Activated CD4-positive, alpha-beta T cell treated with anti-CD3 and anti-CD28 coated beads for 4 hours (primary cell): ENCODE measurements at places on chromosomes 11 and 22.

DNA sequence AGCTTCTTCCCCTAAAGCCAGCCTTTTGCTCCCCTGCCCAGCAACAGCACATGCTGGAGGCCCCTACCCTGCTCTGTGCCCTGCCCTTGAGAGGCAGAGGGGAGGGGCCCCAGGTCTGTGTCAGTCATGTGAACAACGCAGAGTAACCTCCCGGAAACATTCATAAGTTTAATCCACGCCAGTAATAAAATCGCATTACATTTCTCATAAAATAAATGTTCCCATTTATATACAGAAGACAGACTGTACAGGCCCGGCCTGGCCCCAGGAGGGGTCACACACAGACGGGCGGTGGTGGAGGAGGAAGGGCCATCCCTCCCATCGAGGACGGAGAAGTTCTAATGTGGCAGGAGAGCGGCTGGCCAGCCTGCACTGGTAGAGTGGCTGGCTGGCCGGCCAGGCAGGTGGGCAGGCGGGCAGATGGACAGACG, 39.5 kb downstream of the LMO1 start:
- DNase-seq, result no peak

DNA sequence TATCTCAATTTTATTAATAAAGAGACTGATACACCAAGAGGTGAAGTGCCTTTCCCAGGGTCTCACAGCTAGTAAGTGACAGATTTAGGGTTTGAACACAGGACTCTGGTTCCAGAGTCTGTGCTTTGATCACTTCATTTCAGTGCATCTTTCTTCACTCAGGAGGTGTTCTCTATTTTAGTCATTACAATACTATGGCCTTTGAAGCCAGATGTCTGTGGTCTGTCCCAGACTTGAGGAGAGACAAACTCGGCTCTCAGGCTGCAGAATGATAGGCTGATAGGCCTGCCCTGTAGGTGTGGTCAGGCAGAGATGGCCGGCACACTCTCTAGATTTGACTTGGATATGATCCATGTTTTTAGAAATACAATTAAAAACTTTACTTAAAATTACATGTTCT, 478.5 kb upstream of the CCDC90B start:
- no peak for DNase-seq

GRCh38 chr11:74330075-74330858, 18.8 kb upstream of the P4HA3 start:
- no peak for DNase-seq

DNA sequence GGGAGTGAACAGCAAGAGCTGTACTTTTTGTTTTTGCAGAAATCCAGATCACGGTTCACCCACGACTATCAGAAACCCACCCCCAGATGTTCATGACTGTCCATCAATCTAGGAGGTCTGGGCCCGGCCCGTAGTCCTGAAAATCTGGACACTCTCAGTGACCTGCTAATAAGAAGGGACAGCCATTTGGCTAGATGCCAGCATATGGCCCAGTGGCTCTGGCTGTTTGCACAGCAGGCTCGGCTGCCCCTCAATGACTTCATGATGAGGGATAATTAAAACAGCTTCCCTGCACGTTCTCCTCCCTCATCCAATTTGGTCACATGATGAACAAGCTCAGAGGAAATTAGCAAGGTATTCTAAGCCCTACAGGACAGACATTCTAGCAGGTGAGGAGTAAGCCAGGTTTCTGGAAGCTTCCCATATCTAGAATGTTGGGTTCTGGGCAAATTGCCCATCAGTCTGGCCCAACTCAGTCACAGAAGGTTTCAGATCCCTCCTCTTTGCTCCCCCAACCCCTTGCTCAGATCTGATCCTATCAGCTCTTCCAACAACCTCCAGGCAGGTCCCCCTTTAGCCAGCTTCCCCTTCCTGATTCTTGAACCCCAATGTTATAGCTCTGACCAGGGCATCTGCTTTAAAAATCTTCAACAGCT, 397.3 kb downstream of the SHANK2 start:
- no peak for DNase-seq

DNA sequence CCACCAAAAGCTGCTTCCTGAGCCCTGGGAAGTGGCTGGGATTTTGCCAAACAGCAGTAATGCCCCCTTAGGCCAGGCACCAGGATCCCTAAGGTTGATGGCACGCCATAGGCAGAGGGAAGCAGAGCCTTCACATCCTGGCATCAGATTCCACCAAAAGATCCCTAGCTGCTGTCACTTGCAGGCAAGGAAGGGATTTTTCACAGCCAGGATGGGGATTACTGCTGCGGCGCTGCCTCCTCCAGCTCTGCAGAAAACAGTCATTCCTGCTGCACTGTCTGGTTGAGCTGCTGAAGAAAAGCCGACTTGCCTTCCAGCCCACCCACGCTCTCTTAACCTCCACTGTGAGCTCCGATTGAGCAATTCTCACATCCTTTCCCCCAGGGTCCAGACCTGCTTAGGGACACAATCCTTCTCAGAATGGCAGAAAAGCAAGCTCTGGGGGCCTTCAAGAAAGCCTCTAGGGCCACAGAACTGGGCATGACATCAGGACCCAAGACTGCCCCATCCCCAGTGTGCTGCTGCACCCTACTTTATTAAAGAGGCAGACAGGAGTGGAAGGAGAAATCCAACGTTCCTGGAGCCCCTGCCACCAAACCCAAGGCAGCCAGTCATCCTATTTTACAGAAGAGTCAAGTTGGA, 19.9 kb downstream of the SYN3 start:
- DNase-seq, result no peak

DNA sequence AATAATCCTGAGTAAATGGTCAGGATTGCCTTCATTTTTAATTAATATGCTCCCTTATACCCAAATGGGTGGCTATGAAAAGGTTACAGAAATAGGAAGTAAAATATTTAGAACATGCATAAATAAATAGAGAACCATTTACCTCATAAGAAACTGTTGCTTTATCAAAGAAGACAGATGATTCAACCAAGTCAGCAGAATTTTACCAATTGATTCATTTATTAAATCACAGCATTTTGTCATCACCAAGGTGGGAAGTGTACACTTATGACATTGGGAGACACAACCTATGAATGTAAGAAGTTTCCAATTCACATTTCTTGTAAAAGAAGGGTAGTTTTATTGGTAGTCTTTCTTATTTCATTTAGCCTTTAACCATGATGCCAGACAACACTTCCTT, 870.3 kb upstream of the CHORDC1 start:
- no peak for DNase-seq

DNA sequence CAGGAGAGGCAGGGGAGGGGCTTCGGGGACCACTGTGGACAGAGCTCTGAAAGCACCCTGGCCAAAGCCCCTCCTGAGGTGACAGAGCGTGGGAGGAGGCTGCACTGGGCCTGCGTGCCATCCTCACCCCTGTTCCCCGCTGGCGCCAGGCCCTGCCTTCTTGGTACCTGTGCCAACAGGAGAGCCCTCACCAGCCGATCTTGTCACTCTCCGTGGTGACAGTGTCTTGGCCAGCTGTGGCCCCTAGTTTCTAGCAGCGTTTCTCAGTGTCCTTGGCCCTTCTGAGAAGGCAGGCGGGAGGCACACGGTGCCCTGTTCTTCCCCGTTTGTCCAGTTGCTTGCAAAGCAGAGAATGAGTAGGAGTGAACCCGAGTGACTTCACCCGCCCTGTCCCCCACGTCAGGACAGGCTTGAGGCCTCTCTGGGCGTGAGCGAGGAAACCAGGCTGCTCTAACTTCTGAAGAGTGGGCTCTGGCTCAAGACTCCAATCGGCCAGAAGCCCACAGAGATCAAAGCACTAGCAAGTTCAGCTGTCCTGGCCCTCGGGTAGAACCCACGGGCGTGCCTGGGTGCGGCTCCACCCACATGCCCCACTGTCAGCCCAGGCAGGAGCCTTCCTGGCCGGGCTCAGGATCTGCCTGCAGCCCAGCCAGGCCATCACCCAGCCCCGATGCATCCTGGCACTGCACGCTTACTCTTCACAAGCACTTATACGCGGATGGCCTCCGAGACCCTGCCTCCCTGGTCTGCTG, 60.2 kb upstream of the EMID1 start:
- DNase-seq, result no peak

GRCh38 chr22:43789452-43789851, 22.7 kb downstream of the EFCAB6 start:
- DNase-seq, result no peak

DNA sequence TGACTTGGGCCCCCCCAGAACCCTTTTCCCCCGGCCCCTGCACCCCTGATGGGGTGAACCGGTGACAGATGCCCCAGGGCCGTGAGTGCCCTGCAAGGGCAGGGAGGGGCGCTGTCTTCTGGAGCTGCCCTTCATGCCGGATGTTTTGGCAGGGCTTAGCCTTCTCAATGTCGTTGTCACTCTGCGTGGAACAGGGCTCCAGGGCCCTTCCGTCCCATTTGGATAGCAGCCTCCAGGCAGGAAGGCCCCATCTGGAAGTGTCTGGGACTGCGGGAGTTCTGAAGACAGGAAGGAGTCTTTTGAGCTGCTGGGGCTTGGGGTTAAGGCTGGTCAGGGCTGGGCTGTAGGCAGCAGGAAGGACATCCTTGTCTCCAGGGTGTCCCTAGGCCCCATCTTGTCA, 4.6 kb downstream of the FRMD8 start:
- DNase-seq, result no peak
